HCEC 1CT (cell line): ENCODE measurements at places on chromosomes 5 and 9.

DNA sequence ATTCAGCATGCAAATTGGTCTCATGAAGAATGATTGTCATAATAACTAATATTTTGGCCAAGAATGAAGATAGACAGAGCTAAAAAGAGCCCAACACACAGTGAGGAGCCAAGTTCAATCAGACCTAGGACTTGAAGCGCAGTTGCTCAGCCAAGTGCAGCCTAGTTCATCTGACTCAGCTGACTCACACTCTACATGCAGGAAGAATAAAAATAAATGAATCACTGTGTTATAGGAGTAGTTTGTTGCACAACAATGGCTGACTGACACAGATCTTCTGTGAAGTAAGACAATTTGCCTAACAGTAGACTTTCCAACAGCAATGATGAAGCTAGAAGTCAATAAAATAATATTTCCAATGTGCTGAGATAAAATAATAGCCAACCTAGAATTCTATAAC, 261.5 kb downstream of the CEMIP2 start:
- DNase-seq, result peak; percentile 70

GRCh38 chr5:59416026-59416425, 477.5 kb downstream of the PDE4D start:
- no peak for DNase-seq

- no peak for DNase-seq
Observed at GRCh38 chr5:149546974-149547373, 4.3 kb downstream of the CSNK1A1 start.

- no peak for DNase-seq
Observed at GRCh38 chr5:56829137-56829908, 14.0 kb downstream of the MAP3K1 start.

GRCh38 chr9:115712981-115713380, 440.6 kb upstream of the PAPPA start:
- DNase-seq, result no peak

DNA sequence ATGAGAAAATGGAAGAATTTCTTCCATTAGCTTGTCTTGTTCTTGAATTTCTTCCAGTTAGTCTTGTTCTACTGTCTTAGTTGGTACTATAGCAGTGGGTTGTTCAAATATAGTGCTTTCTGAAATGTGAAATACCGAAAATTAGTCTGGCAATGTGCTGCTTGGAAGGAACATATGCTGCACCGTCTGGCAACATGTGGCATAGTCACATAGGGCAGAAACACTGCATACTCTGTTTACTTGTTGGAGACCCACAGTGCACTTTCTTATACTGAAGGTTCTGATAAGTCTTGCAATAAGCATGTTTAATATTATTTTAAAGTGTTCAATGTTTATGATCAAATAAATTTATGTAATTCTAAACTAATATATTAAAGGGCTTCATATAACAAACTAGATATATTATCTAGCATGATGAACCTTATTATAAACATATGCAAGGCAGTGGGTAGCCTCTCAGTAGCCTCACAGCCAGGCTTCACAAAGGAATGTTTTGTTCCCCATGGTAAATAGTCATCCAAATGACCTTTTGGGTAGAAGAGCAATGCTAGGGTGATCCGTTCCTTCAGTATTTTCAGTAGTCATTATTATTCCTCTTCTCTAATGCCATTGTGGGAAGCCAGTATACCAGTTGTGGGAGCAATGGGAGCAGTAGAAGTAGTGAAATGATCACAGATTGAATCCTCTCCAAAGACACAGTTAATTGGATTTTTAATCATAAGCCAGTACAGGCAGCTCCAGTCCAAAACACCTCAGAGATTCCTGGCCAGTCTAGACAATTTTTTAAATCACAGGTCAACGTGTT, 1106.7 kb downstream of the DTWD2 start:
- DNase-seq, result no peak

GRCh38 chr9:105621001-105621400, 41.3 kb upstream of the TAL2 start:
- no peak for DNase-seq
